ENCODE measurements at places on chromosomes 11 and 22. TPM values are rescaled to one million over a fixed set of nuclear protein-coding genes. Genes with fewer than 3 reads are reported as not detected.

Gene SOX6
- 4.1 TPM for total RNA-seq

Gene GLB1L3
- total RNA-seq = 0.75 TPM

Gene EI24
- 146 TPM for total RNA-seq

Gene GPR83
- not detected for total RNA-seq

Gene TRIM49C
- not detected for total RNA-seq

Gene ZNF215
- total RNA-seq = 1.5 TPM

Gene ALDH3B1
- 2.6 TPM for total RNA-seq

Gene MMP3
- total RNA-seq = not detected

Gene CADM1
- 41.7 TPM for total RNA-seq

Gene KRTAP5-1
- total RNA-seq = not detected

Gene DRD4
- 0.08 TPM for total RNA-seq

Gene MPPED2
- total RNA-seq = 1.8 TPM
